ENCODE measurements at places on chromosomes 2 and 18. TPM values are rescaled to one million over a fixed set of nuclear protein-coding genes. Genes with fewer than 3 reads are reported as not detected.
A peak's percentile ranks its signal among the peaks of the same experiment; 100 is the strongest.

DNA sequence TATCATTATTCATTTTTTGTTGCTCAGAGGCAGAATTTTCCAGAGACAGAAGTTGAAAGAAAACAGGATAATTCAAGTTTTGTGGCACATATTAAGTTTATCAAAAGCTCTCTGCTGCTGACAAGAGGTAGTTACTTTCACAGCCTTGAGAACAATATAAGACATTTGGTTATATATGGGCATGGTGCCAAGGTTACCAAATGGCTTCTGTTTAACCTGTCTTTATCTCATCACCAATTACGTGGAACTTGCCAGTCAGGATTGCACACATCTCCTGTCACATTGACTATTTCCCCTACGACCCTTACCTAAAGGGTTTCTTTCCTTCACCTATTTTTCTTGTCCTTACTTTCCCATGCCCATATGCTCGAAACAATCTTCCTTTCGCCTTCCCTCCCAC is 35.9 kb downstream of the KLF7 start:
- peaks cover 54% of the 10 kb centered on the region for H3K4me1 ChIP-seq
- no peaks in the 10 kb centered on the region for H3K36me3 ChIP-seq
- DNase-seq, result no peak
- no peaks in the 10 kb centered on the region for H3K27me3 ChIP-seq
- no peak overlapping the region for H3K27ac ChIP-seq
- no peak overlapping the region for H3K4me3 ChIP-seq

- no peak overlapping the region for H3K27ac ChIP-seq
- H3K27me3 ChIP-seq, result no peaks in the 10 kb centered on the region
- H3K4me1 ChIP-seq, result no peaks in the 10 kb centered on the region
- DNase-seq, result no peak
These were observed 114.7 kb upstream of the RAB6C start for GRCh38 chr2:129864719-129865118.

DNA sequence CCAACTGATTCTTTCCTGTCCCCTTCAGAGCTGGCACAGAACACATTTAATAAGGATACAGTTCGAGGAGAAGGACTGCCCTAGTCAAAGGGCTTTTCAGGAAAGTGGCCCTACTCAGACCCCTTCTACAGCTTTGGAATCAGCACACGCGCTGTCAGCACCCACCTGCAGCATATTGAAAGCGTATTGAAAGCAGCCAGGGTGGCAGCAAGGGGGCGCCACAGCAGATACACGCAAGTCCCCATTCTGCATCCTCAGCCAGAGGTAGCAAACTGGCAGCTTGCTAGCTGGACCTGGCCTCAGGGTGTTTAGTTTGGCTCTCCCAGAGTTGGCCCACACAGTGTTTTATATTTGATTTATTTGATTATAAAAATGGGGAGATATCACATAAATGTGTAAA is 101.0 kb upstream of the NT5C1B start:
- H3K4me1 ChIP-seq, result no peaks in the 10 kb centered on the region
- H3K27me3 ChIP-seq, result no peaks in the 10 kb centered on the region

TUBB8B gene
- total RNA-seq, result 0.47 TPM

KYNU gene
- 30.6 TPM for total RNA-seq

DNA sequence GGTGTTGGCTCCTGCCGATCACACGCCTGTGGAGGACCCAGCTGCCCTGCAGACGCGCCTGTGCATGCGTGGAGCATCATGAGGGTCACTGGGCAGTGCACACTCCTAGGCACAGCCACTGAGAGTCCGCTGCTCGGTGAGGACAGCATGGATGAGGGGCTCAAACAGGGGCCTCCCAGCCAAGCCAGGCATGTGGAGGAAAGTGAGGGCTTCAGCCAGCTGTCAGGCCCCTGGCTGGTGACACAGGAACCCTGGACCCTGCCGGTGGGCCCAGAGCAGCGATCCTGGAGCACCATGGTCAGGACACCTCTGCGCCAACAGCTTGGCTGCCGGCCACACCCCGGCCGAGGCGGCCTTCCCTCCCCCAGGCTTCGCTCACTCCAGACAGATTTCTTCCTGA is 171.2 kb downstream of the RTP5 start:
- H3K4me3 ChIP-seq, result no peak overlapping the region
- H3K27me3 ChIP-seq, result peaks cover 36% of the 10 kb centered on the region
- H3K4me1 ChIP-seq, result no peaks in the 10 kb centered on the region
- no peaks in the 10 kb centered on the region for H3K36me3 ChIP-seq
- no peak for DNase-seq

EPB41L3 gene
- 72.5 TPM for total RNA-seq

- H3K27me3 ChIP-seq, result no peaks in the 10 kb centered on the region
- H3K27ac ChIP-seq, result no peak overlapping the region
- H3K36me3 ChIP-seq, result no peaks in the 10 kb centered on the region
- DNase-seq, result no peak
These were observed 43.2 kb downstream of the TSHZ1 start for GRCh38 chr18:75253784-75254183.

- no peak overlapping the region for H3K4me3 ChIP-seq
- no peak overlapping the region for H3K27ac ChIP-seq
- H3K27me3 ChIP-seq, result no peaks in the 10 kb centered on the region
- peaks cover 15% of the 10 kb centered on the region for H3K4me1 ChIP-seq
These were observed 17.9 kb upstream of the SFXN5 start for GRCh38 chr2:73089270-73090030.

- DNase-seq, result no peak
- no peak overlapping the region for H3K4me3 ChIP-seq
- H3K36me3 ChIP-seq, result no peaks in the 10 kb centered on the region
- H3K27ac ChIP-seq, result no peak overlapping the region
- H3K4me1 ChIP-seq, result no peaks in the 10 kb centered on the region
These were observed 991.5 kb upstream of the FANCL start for GRCh38 chr2:59232394-59233165.

- H3K4me3 ChIP-seq, result no peak overlapping the region
- no peaks in the 10 kb centered on the region for H3K27me3 ChIP-seq
- H3K4me1 ChIP-seq, result no peaks in the 10 kb centered on the region
- no peak overlapping the region for H3K27ac ChIP-seq
- H3K36me3 ChIP-seq, result no peaks in the 10 kb centered on the region
These were observed 487.3 kb upstream of the DCC start for GRCh38 chr18:51852681-51853080.

- DNase-seq, result no peak
- H3K27me3 ChIP-seq, result no peaks in the 10 kb centered on the region
- no peak overlapping the region for H3K27ac ChIP-seq
- no peak overlapping the region for H3K4me3 ChIP-seq
- no peaks in the 10 kb centered on the region for H3K36me3 ChIP-seq
- H3K4me1 ChIP-seq, result peaks cover 91% of the 10 kb centered on the region
These were observed 6.4 kb downstream of the NDUFV2 start for GRCh38 chr18:9108911-9109310.

GRCh38 chr2:123546353-123546752 is 478.7 kb upstream of the CNTNAP5 start:
- H3K27me3 ChIP-seq, result no peaks in the 10 kb centered on the region
- H3K27ac ChIP-seq, result no peak overlapping the region
- no peak for DNase-seq
- no peak overlapping the region for H3K4me3 ChIP-seq
- no peaks in the 10 kb centered on the region for H3K36me3 ChIP-seq
- H3K4me1 ChIP-seq, result no peaks in the 10 kb centered on the region

PTCD3 gene
- total RNA-seq, result 73.3 TPM

- H3K4me1 ChIP-seq, result no peaks in the 10 kb centered on the region
- no peaks in the 10 kb centered on the region for H3K36me3 ChIP-seq
- no peak overlapping the region for H3K27ac ChIP-seq
- H3K4me3 ChIP-seq, result no peak overlapping the region
- no peaks in the 10 kb centered on the region for H3K27me3 ChIP-seq
- DNase-seq, result no peak
These were observed 256.0 kb downstream of the BCL11A start for GRCh38 chr2:60297296-60298005.

DNA sequence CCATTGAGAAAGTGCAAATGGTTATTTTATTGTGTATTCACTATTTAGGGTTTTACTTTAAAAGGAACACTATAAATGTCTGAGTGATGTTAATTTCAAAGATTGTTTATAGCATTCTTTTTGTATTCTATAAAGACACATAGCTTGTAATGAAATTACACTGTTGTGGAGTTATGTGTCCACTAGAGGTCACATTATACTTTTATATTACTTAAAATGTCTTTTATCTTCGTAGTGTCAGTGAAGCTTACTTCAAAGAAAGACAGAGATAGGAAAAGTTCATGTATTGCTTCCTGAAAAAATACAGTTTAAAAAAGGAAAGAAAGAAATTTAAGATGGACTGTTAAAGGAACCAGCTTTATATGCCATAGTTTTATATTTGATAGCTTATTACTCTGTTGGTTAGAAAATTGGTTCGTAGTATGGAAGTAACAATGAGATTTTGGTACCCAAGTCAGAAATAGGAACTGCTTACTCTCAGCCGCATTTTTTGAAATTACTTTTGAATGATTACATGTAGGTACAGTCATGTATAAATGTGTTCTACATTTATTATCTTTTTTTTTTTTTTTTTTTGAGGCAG is 20.5 kb downstream of the APLF start:
- H3K27ac ChIP-seq, result no peak overlapping the region
- DNase-seq, result no peak
- no peaks in the 10 kb centered on the region for H3K27me3 ChIP-seq
- no peaks in the 10 kb centered on the region for H3K36me3 ChIP-seq
- no peak overlapping the region for H3K4me3 ChIP-seq

- peak within 1 kb of the TSS; percentile 78 for H3K27ac ChIP-seq
- H3K4me1 ChIP-seq, result peaks cover 69% of the 10 kb centered on the region
- peaks cover 22% of the 10 kb centered on the region for H3K27me3 ChIP-seq
- DNase-seq, result no peak
- H3K4me3 ChIP-seq, result peak within 1 kb of the TSS; percentile 74
These were observed at the start of gene LDLRAD4 for GRCh38 chr18:13218368-13218991. Gene LDLRAD4 (plus strand): TSS chr18:13218760.

PPP1R1C gene
- 2.9 TPM for total RNA-seq

ZNF892 gene
- 3.9 TPM for total RNA-seq

DNA sequence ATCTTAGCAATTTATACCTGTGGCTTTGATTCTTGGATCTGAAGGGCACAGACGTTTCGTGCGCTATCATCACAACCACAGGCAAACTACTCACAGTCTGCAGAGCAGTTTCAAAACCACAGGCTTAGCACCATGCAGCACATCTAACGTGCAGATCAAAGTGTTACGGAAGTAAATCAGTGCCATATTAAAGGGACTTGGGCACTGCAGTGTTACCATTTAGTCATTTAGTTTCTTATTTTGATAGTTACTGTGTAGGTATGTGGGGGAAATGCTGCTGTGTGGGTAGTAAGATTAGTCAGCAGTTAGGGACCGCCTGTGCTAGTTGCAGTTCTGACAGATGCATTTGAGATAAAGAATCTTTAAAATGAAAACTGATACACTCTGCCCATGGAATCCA is 384.0 kb downstream of the NBAS start:
- H3K4me1 ChIP-seq, result no peaks in the 10 kb centered on the region
- DNase-seq, result no peak
- H3K4me3 ChIP-seq, result no peak overlapping the region
- peaks cover 6% of the 10 kb centered on the region for H3K36me3 ChIP-seq

GPBAR1 gene
- 4.6 TPM for total RNA-seq

TMEM37 gene
- total RNA-seq, result 21.7 TPM

DNA sequence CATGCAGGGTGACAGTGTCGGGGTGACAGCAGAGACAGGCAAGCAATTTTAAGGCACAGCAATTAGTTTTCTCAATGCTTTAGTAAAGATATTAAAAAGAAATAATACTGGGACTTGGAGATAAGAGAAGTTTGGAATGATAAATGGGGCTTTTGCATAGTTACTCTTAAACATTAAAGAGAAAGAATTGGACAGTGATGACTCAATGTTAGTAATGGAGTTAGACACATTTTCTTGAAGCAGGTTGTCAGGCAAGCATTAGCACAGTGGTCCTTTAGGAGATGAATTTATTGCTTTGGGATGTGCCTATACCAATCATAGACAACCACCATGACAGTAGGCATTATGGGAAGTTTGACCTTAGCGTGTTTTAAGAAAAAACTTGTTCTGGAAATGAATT is 228.3 kb upstream of the RAB12 start:
- H3K27me3 ChIP-seq, result no peaks in the 10 kb centered on the region
- peaks cover 57% of the 10 kb centered on the region for H3K36me3 ChIP-seq
- H3K27ac ChIP-seq, result no peak overlapping the region
- peaks cover 3% of the 10 kb centered on the region for H3K4me1 ChIP-seq
- H3K4me3 ChIP-seq, result no peak overlapping the region
- no peak for DNase-seq

GRCh38 chr2:3130889-3131635 is 246.6 kb downstream of the EIPR1 start:
- DNase-seq, result no peak
- H3K27ac ChIP-seq, result no peak overlapping the region
- no peaks in the 10 kb centered on the region for H3K36me3 ChIP-seq
- no peak overlapping the region for H3K4me3 ChIP-seq

EML6 gene
- total RNA-seq, result 2.5 TPM

GRCh38 chr2:214550786-214551185 is 139.9 kb downstream of the VWC2L start:
- H3K4me1 ChIP-seq, result no peaks in the 10 kb centered on the region
- DNase-seq, result no peak
- no peaks in the 10 kb centered on the region for H3K36me3 ChIP-seq
- H3K4me3 ChIP-seq, result no peak overlapping the region
- H3K27ac ChIP-seq, result no peak overlapping the region
- H3K27me3 ChIP-seq, result no peaks in the 10 kb centered on the region

- no peak overlapping the region for H3K4me3 ChIP-seq
- H3K4me1 ChIP-seq, result no peaks in the 10 kb centered on the region
- no peaks in the 10 kb centered on the region for H3K27me3 ChIP-seq
These were observed 106.4 kb upstream of the HNRNPA3 start for GRCh38 chr2:177106212-177106611.

SRD5A2 gene
- 1.2 TPM for total RNA-seq

DNA sequence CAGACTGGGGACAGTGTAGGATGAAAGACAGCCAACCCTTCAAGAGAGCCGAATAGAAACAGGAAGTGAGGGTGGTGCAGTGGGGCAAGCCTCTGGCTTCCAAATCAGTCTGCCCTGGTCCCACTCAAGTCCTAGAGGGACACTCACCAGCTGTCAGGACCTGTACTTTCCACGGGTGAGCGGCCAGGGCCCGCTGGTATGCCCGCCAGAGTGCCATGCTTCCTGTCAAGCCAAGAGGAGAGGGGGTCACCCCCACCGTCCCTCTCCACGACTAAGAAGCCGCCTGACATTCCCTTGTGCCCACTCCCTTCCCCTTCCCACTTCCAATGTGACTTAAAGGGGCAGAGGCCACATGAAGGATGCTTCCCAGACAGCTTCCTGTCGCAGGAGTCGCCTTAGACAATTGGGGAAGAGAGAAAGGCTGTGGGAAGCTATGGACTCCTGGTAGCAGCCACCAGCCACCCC is 564 bp downstream of the MPV17 start:
- peak; percentile 60 for DNase-seq
- H3K27ac ChIP-seq, result peak overlapping the region; percentile 99
- peaks cover 20% of the 10 kb centered on the region for H3K36me3 ChIP-seq
- H3K27me3 ChIP-seq, result no peaks in the 10 kb centered on the region
- H3K4me1 ChIP-seq, result peaks cover 20% of the 10 kb centered on the region

GRCh38 chr2:124026503-124026902 is 1.4 kb downstream of the CNTNAP5 start:
- no peaks in the 10 kb centered on the region for H3K4me1 ChIP-seq
- H3K4me3 ChIP-seq, result no peak overlapping the region
- DNase-seq, result no peak
- H3K36me3 ChIP-seq, result no peaks in the 10 kb centered on the region
- H3K27me3 ChIP-seq, result peaks cover 31% of the 10 kb centered on the region
